ENCODE measurements at places on chromosomes 4 and X.

DNA sequence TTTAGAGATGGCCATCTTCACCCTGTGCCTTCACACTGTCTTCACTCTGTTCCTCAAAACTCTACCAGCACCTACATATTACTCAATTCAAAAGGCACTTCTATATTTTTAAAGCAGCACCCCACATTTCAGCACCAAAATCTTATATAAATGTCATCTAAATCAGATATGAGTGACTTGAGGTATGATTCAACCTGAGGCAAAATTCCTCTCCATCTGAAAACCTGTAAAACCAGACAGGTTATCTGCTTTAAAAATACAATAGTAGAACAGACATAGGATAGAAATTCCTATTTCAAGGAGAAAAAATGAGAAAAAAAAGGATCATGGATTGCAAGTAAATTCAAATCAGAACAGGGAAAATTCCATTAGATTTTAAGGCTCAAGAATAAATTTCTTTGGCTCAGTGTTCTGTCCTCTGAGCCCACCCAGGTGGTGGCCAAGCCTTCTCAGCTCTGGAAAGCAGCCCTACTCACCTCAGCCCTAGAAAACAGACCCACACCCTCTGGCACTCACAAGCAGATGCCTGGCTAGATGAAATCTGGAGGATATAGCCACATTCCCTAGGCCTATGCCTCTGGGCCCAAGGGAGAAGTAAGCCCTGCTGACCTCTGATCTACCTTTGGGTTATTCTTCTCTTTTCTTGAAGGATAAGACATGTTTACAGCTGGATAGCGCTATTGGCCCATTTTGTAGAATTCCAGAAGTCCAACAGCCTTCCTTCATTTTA, 240.4 kb upstream of the ZCCHC13 start:
- DNase-seq, result no peak

- DNase-seq, result no peak
These were observed 158.8 kb downstream of the ADGRA3 start for GRCh38 chr4:22356987-22357596.

- no peak for DNase-seq
These were observed 279.8 kb upstream of the FRG1 start for GRCh38 chr4:189660722-189661360.

DNA sequence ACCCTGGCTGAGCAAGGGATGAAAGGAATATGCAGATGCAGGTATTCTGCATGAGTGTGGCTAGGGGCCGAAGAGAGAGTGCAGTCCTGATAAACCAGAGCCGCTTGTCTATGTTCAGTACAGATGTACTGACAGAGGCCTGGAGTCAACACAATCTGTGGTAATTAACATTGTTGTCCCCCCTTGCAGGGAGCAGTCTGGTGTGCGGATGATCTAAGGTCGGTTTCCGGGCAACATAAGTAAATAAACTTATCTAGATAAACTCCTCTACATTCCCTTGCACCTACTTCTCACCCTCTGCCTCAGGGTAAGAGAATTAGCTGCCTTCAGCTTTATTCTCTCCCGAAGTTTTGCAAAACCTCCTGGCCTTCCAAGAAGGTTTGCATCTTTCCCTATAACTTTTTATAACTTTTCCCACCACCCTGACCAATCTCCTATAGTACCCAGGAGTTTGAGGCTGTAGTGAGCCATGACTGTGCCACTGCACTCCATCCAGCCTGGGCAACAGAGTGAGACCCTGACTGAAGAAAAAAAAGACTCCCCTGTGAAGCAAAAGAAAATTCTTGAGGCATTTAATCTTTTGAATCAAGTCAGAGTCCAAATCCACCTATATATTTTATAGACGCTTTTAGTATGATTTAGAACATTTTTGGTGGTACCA, 26.6 kb downstream of the SNX25 start:
- DNase-seq, result no peak

GRCh38 chr4:138298866-138299265, 56.7 kb upstream of the SLC7A11 start:
- no peak for DNase-seq

DNA sequence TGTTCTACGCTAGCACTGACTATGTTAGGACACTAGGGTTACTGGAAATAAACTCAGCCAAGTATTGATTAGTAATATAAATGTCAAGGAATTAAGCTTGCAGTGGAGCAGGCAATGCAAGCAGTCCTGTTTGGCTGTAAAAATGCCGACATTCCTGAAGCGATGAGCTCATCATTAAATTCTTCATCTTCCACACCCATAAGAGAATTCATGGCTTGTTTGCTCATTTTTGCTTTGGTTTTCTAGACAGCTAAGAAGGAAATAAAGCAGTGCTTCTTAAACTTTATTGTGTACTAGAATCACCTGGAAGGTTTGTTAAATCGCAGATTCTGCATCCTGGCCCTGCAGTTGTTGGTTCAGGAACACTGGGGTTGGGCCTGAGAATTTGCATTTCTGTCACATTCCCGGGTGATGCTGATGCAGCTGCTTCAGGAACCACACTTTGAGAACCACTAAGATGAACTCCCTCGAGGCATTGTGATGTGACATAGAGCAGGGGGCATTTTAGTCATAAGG, 17.8 kb downstream of the ANXA3 start:
- DNase-seq, result no peak

DNA sequence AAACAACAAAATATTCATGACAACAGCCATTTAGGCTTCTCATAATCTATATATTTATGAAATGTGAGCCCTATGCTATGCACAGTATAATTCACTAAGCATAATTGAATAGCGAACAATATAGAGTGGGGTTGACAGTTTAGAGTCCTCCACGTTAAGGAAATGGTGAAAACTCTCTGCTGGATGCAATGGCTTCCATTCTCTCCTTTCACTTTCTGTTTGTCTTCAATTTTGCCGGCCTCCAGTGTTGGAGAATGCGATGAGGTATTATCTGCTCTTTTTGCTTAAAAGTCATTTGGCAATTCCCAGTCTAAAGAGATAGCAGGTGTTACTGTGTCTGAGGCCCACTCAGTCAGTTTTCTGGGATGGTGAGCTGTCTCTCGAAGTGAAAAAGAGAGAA, 52.1 kb downstream of the NPY5R start:
- DNase-seq, result no peak

DNA sequence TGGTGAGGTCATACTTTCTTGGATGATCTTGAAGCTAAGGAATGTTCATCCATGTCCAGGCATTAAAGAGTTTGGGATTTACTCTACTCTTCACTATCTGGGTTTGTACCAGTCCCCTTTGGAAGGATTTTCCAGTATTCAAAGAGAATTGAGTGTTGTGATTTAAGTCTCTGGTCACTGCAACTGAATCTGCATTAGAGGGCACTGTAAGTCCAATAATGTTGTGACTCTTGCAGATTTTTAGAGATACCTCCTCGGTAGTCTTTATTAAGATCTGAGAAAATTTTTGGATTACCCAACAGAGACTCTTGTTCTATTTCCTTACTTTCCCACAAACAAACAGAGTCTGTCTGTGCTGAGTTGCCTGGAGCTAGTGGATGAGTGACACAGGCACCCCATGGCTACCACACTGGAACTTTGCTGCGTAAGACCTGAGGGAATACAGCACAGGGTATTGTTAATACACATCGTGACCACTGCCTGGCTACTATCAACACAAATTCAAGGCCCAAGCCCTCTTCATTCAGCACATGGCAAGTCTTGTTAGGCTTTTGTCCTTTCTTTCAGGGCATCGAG, 357.1 kb upstream of the KLHL4 start:
- no peak for DNase-seq
